Activated naive CD8-positive, alpha-beta T cell treated with anti-CD3 and anti-CD28 coated beads for 36 hours (primary cell): ENCODE measurements at places on chromosomes 3 and 15. TPM values are rescaled to one million over a fixed set of nuclear protein-coding genes. Genes with fewer than 3 reads are reported as not detected.

The IQCF5 gene
- total RNA-seq: not detected

The MYD88 gene
- total RNA-seq: 46.2 TPM

The GPR149 gene
- not detected for total RNA-seq

The CLDN11 gene
- total RNA-seq: not detected

The TEX55 gene
- not detected for total RNA-seq

The SUSD5 gene
- not detected for total RNA-seq

The TRPM1 gene
- not detected for total RNA-seq

DNA sequence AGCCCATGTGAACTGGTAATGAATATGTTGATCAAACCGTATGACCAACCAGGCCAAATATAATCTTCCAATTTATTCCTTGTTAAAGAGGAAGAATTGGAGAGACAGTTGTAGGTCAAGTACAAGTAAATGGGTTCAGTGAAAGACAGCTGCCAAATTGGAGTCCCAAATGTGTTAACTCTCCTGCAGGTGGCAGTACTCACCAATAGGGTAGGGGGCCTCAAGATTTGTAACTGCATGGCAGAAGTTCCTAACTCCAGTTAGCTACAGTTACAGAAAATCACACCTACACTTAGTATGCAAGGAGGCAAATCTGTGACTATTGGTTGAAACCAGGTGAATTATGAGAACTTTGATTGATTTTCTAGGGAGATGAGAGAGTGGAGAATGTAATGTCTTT lies 278.0 kb downstream of the ZBBX start:
- no peak for DNase-seq

GRCh38 chr3:110984456-110985250 lies 87.0 kb upstream of the NECTIN3 start:
- DNase-seq: no peak

- no peak for DNase-seq
Observed at GRCh38 chr3:177905173-177906125, 630.8 kb upstream of the KCNMB2 start.

- DNase-seq: no peak
Observed at GRCh38 chr3:100084100-100084806, 30.0 kb downstream of the FILIP1L start.

DNA sequence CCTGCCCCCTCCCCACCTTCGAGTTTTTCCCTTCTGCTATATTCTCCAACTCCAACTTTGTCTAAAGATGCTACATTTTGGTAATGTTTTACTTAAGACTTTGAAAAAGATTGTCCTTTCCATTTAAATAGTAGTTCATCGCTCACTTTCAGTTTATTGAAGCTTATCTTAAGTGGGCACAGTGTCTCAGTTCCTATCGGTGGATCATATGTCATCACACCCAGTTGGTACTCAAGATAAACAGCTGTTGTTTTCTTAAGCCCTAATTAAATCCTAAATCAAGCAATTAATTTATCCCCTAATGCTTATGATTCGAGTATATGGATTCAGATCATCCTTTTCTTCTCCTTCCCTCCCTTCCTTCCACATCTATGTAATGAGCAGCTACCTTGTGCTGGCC lies 210.7 kb downstream of the TLE3 start:
- no peak for DNase-seq

- no peak for DNase-seq
Observed at GRCh38 chr3:103134023-103134724, 699.4 kb downstream of the ZPLD1 start.

DNA sequence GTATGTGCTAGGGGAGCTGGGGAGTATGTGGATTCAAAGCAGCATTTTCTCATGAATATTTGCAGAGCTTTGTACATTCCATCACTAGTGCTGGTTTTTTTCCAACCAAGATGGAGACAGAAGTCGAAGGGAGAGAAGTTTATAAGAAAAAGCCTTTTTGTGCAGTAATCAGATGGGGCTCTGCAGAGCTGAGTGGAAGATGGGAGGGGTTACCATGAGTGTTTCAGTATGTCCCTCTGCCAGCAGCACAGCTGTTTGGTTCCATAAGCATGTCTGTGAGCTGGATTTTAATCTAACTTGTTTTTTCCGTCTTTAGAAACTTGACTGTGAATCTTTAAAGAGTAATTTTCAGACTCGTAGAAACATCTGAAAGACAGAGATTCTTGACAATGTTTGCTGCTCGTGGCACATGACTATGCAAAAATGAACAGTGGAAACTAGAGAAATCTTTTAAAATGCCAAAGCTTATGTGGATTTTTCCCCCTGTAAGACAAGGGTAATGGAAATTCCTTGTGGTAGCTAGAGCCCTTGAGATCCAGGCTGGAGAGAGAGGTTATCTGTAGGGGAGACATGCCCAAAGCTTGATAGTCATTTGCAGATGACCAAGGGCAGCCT lies 20.3 kb downstream of the STARD9 start:
- DNase-seq: no peak

- DNase-seq: no peak
Observed at GRCh38 chr15:88341653-88342052, 85.1 kb upstream of the NTRK3 start.

DNA sequence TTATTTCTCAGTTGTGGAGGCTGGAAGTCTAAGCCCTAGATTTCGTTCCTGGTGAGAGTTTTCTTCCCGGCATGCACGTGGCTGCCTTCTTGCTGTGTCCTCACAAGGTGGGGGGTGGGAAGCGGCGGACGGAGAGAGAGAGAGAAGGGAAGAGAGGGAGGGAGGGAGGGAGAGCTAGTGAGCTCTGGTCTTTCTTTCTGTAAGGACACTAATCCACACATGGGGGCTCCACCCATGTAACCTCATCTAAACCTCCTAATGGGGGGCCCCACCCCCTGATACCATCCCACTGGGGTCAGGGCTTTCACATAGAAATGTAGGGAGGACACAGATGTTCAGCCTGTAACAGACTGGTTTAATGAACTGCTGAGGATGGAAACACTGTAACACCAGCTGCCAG lies 7.3 kb downstream of the FBLN2 start:
- no peak for DNase-seq

DNA sequence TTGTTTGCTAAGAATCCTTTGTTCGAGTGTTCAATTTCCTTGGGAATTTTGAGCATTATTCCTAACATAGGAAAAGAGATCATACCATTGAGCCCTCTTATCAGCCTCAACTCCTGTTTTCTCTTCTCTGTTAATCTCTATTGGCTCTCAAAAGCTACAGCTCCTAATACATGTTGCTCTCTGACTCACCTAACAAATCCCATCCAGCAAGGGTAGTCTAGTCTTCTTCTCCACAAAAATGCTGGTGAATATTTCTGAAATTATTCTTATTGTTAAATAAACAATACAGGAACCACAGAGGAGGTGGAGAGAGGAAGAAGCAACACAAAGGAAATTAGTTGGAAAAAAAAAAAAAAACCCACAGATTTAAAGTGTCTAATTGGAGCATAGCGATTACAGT lies 325.8 kb upstream of the NAALADL2 start:
- no peak for DNase-seq

- DNase-seq: peak; percentile 67
Observed at GRCh38 chr3:45064512-45065372, 38.6 kb downstream of the CLEC3B start.

DNA sequence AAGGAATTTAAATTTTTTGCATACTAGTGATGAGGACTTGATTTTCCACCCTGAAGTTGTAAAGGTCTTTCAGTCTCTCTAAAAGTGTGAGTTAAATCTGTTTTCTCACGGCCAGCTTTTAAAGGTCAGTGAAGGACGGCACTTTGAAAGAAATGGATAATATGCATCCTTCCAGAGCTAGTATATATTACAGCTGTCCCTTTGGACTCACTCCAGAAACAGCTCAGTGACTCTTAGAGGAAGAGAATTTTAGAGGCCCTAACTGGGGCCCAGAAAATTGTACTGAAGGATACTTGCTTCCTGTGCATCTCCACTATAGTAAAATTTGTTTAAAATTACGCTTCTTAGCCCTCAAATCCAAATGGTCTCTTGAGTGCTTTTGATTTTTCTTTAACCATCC lies 41.6 kb downstream of the PIK3CA start:
- DNase-seq: no peak

- no peak for DNase-seq
Observed at GRCh38 chr15:68524753-68525584, 53.8 kb upstream of the CORO2B start.

DNA sequence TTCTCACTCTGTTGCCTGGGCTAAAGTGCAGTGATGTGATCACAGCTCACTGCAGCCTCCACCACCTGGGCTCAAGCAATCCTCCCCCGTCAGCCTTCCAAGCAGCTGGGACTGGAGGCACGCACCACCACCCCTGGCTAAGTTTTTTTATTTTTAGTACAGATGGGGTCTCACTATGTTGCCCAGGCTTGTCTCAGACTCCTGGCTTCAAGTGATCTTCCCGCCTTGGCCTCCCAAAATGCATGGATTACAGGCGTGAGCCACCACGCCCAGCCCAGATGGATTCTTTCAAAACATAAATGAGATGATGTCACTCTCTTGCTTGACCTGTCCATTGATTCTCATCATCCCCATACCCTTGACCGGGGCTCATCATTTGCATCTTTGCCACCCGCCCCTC lies 72.6 kb upstream of the SLC6A6 start:
- no peak for DNase-seq

DNA sequence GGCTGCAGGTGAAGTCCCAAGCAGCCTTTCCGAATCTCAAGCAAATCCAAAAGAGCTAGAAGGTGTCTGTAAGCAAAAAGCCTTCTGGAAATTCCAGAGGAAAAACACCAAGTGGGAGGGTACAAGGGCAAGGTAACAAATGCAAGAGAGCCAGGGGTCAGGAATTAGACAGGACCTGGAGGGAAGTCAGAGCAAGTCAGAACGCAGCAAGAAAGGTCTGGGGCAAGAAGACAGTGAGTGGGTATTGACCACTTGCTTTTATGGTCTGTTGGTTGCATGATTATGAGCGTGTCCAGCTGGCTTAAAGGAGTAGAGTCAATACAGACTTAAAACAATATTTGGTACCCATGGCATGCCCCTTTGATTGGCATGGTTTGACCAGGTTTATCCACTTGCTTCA lies 66.7 kb upstream of the OXTR start:
- DNase-seq: no peak

DNA sequence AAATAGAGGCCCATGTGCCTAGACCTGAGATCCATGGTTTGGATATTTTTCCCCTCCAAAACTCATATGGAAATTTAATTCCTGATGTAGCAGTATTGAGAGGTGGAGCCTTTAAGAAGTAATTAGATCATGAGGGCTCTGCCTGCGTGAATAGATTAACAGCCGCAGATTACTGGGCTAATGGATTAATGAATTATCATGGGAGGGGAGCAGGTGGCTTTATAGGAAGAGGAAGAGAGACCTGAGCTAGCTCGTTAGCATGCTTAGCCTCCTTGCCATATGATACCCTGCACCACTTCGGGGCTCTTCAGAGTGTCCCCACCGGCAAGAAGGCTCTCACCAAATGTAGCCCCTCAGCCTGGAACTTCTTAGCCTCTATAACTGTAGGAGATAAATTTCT lies 15.8 kb downstream of the ARHGEF26 start:
- no peak for DNase-seq

DNA sequence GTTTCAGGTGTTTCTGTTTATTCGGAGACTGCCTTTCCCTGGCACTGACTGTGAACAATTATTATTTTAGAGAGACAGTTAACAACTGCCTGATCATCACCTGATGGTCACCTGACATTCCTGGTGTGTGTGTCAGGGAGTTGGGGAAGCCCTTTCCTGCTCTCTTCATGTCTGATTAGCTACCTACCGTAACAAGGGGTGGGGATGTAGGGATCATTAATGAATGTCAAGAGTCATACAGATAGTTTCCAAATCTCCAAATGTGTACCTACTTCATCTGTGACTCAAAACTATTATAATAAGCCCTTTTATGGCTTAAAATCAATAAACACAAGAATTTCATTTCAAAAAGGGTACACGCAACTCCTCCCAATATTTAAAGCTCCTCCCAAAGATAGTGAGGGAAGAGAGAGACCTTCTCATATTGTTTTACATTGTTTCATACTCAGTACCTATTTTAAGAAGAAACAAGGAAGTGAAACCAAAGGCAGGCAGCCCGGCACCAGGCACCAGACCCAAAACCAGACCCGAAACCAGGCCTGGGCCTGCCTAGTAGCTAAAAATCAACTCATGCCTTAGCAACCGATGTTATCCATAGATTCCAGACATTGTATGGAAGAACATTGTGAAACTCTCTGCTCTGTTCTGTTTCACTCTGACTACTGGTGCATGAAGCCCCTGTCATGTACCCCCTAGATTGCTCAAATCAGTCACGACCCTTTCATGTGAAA lies 844.9 kb upstream of the ALCAM start:
- DNase-seq: no peak

DNA sequence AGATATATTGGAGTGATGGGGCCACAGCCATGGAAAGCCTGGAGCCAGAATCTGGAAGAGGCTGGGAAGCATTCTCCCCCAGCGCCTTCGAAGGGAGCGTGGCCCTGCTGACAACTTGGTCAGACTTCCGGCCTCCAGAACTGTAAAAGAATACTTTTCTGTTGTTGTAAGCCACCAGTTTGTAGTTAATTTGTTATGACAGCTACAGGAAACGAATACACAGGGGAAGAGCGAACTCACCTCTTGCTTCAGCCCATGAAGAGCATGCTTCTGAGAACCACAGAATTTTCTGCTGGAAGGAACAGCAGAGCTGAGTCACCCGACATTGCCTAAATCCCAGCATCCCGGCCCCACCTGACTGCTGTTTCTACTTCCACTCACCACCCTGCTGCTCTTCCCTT lies 501.7 kb downstream of the SHQ1 start:
- no peak for DNase-seq

GRCh38 chr3:5321666-5322340 lies 134.3 kb downstream of the EDEM1 start:
- DNase-seq: no peak

DNA sequence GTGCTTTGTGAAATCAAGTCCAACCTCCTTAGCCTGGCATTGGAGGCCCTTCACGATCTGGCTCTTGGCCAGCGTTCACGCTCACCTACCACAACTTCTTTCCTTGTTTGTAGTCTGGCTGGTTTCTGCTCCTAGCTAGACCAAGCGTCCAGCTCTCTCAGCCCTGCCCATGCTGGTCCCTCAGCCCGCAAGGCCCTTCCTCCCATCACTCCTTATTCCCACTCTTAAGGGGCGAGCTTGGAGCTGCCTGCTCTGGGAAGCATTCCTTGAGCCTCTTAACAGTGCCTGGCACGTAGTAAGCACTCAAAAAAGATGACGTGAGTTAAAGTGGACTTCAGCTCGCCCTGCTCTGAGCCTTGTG lies 8.7 kb downstream of the SLC6A6 start:
- no peak for DNase-seq

DNA sequence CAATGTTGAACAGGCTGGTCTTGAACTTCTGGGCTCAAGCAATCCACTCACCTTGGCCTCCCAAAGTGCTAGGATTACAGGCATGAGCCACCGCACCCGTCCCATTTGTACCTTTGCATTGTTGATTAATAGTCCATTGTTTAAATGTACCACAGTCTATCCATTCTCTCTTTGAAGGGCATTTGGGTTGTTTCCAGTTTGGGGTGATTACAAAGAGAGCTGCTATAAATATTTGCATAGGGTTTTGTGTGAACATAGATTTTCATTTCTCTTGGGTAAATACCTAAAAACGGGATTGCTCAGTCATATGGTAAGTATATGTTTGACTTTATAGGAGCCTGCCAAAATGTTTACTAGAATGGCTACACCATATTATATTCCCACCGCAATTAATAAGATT lies 13.7 kb upstream of the PTPRG start:
- DNase-seq: no peak

GRCh38 chr3:149468504-149469212 lies 5.8 kb upstream of the TM4SF4 start:
- DNase-seq: no peak
